SHP77 (cell line): ENCODE measurements at places on chromosomes 6 and 20.

DNA sequence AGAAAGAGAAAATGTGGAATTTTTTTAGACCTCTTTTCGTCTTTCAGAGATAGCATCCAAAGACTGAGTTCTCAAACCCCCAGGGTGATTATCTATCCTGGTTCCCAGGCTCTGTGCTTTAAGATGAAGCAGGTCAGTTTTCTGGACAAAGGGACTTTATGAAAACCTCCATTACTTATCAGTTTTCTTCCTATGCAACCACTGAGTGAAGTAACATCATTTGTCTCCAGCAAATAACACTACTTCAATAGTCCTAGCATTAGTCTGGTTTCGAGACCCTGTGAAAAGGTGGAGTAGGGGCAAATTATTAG lies 18.3 kb upstream of the HLA-DRB1 start:
- DNase-seq, result no peak

- no peak for DNase-seq
These were observed 54.0 kb upstream of the SNX9 start for GRCh38 chr6:157768863-157769551.

DNA sequence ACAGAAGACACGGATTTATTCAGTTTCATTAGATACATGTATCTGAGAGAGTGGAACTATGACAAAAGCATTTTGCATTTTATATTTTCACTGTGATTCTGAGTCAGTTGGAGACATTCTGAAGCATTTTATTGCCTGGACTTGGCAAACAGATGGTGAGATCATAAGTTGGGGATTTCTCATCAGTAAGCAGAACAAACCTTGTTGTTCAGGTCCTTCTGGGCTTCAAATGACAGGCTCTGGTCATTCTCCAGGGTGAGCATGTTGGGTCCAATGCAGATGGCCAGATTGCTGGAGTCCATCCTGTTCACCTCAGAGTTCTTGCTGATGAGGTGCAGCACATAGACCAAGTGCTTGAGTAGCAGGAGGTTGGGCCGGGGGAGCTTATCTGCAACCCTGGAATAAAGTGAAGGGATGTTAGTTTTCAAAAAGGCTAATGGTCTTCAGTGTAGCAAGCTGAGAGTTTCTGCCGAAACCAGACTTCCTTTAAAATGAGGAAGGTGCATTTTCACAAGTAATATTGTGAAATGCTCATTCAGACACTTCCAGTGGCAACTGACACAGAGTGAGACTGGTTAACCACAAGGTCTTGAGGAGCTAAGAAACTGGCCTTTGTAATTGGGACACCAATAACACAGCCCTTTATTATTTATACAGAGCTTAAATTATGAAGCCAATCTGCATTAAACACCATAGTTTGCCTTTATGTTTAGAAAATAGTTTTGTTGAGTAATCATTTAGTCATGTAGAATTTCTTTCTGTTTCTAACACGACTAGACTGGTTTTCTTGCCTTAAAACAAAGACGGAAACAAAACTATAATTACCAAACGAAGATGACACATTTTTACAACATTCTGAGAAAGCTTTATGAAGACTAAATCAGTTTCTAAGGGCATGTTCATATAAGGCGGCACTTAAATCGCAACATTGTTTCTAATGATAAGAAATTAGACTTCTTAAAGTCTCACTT lies 5.6 kb downstream of the TAGAP start:
- no peak for DNase-seq

- no peak for DNase-seq
These were observed 271.0 kb downstream of the ZNF217 start for GRCh38 chr20:53322651-53323050.

DNA sequence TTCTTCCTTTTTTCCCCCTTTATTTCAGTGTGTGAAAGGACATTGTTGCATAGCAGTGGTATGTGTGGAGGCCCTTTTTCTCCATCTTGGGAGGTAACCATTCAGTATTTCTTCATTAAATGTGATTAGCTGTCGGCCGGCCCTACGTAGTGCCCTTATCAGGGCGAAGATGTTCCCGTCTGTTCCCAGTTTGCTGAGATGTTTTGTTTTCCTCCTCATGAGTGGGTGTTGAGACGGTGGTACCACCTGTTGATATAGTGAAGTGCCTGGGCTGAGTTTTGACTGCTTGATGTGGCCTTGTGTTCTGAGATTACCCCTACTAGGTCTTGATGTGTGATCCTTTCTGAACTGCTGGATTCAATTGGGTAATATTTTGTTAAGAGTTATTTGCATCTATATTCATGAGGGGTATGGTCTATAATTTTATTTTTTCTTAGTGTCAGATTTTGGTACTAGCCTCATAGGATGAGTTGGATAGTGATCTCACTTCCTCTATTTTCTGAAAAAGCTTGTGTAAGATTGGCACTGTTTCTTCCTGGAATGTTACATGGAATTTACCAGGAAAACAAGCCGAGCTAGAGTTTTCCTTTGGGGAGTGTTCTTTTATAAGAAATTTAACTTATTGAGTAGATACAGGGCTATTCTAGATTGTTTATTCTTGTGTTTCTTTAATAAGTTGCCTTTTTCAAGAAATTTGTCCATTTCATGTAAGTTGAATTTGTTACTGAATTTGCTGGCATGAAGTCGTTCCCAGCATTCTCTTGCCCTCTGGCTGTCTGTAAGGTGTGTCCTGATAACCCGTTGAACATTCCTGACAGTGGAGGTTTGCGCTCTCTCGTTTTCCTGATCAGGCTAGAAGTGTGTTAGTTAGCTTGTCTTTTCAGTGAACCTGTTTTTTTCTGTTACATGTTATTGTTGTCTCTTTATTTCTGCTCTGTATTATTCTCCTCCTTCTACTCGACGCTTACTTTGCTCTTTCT lies 4.3 kb downstream of the MTG2 start:
- DNase-seq, result no peak

- DNase-seq, result no peak
These were observed 132.7 kb upstream of the SLC22A16 start for GRCh38 chr6:110609101-110609500.

DNA sequence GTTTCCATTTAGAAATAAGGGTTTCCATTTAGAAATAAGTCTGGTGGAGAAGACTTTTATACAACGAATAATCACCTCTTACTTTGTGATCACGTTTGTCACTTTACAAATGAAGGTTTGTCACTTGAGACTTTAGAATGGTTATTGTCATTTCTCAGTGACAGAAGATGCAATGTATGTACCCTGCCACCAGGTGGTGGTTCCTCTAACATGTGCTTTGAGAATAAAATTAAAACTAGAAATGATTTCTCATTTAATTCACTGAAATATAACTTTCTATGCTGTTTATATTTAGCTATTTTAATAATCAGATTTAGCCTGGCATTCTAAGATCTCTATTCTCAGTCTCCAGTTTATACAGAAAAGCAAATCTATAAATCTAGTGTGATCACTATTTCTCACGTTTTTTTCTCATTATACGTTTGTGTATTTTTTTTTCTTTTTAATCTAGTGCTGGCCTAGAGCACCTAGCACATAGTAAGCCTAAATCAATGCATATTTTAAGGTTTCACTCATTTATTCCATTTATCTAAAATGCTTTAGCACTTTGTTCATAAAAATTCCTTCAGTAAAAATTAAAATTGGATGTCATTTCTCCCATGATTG lies 57.4 kb upstream of the TFAP2D start:
- peak; percentile 10 for DNase-seq

DNA sequence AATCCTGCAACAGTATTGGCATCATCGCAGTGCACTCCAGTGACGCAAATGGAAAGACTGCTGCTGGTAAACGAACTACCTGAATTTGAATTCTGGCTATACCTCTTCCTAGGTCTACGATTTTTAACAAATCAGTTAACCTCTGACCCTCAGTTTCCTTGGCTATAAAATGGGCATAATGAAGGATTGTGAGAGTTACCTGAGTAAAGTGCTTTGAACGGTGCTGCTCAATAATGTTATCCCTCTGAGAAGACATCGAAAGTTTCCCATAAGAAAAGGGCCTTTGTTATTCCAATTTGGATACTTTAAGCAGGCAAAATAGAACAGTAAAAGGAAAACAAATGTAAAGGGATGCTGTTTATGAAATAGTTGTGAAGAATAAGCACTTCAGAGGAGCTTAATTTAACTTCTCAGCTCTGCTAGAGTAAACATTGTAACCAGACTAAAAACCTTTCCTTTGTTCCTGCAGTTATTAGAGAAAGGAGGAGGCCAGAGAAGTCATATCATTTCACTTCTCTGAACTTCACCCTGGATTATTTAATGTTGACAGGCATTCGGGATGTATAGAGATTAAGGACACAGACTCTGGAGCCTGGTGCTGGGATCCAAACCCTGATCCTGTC lies 5.8 kb downstream of the SGK1 start:
- no peak for DNase-seq

DNA sequence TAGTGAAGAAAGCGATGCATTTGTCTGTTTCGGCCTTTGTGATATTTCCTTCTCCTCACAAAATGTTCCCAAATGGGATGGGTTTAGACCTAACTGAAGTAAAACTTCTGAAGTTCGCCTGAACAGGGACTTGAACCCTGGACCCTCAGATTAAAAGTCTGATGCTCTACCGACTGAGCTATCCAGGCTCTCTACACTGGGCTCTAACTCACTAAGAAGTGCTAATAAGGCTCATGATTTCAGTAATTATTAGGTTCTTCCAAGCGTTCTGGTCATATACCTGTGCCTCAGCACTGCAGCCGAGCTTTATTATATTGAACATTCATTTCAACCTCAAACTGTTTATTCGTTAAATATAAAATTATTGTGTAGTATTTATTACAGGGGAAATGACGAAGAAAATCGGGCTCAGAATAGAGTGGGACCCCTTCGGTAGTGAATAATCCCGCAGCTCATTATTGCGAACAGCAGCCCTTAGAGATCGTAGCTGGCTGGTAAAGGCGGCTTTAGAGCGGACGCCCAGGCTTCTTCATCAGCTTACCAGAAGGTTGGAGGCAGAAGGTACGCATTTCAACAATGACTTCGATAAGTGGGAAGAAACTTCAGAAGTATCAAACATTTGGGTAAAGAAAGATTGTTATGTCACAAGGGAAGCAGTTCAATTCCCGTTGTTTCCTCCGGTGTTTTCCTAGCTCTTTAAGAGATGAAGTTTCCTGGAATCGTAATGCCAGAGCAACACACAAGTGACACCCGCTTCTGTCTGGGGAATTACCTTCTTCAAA lies 119.0 kb upstream of the ZNF184 start:
- peak; percentile 31 for DNase-seq

DNA sequence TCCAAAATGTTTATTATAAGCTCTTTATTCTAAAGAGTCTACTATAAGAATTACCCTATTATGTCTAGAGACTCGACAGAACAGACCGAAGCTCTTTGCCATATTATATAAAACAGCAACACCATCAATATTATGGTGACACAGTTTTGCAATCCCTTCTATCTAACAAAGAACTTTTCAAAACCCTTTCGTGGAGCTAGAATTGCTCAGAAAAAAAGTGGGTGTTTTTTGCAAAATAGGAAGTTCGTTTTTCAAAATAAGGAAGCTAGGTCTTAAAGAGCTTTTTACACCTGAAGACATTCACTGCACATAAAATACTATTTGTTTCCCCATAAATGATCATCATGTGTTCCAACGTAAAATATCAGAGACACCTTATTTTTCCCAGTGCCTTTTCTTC lies 240.0 kb downstream of the FOXC1 start:
- DNase-seq, result no peak

- no peak for DNase-seq
These were observed 110.4 kb downstream of the TTLL2 start for GRCh38 chr6:167435209-167435728.

DNA sequence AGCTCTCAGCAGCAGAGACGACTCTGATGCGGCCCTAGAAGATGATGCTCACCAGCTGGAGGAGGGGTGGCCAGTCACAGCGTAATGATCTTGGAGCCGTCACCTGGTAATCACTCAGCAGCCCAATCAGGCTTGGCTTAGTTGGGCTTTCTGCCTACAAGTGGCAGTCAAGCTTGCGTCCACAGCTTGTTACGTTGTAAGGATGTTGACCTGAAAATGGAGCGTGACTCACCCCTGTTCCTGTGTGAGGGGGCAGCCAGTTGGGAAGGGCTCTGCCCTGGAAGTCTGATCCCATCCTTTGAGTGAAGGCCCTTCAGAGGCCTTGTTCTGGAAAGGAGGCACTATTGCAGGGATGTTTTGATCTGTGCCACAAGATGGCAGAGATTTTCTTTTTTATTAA lies 49.8 kb downstream of the SPATA2 start:
- no peak for DNase-seq

DNA sequence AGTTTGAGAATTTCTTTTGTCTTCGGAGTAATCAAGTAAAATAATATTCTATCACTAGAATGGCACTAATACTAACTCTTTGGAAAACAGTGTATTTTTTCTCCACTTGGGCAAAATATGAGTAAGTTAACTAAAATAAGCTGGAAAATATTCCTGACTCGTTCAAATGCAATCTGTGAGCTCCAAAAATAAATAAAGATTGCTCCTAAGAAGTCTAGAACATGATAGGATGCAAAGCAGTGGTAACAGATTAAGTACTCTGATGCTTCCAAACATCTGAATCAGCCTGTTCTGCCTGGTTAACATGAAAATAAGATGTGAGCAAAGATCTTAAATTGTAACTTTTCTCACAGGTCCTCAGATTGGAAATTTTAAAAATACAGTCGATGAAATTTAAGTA lies 285.1 kb upstream of the ID4 start:
- no peak for DNase-seq

- no peak for DNase-seq
These were observed 1.6 kb upstream of the BEND3 start for GRCh38 chr6:107116931-107117330.

GRCh38 chr6:165847407-165848085 lies 184.5 kb upstream of the PDE10A start:
- peak; percentile 63 for DNase-seq

DNA sequence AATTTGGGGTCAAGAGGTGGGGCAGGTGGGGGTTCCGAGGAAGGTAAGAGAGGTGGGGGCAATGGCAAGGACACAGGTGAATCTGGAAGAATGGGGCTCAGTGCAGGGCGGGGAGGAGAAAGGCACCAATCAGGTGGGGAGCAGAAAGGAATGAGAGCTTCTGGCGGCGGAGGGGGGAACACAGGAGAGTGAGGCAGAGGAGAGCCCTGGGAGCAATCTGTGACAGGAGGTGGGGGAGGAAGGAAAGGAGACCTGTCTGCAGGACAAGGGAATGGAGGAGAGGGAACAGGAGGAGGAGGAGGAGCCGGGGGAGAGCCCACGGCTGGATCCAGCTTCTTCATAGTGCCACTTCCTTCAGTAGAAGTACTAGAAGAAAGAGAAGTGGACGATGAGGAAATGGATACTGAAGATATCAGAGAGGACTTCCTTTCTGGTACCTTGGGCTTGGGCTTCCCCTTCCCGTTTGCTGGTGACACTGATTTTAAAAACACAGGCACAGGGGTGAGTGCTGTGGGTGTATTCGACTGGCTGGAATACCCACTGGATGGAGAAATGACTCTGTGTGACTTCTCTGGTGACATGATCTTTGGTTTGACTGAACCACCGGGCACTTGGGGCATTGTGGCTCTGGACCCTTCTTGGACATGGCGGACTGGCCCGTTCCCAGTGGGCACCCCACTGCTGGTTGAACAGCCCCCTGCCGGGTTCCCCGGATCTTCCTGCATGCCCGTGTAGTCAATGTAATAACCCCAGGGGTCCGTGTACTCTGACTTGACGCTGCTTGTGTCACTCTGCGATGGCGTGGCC lies 27.4 kb downstream of the HEBP2 start:
- DNase-seq, result no peak

GRCh38 chr6:2132416-2132815 lies 113.0 kb downstream of the GMDS start:
- no peak for DNase-seq
